ENCODE measurements at places on chromosomes 6 and 20. TPM values are rescaled to one million over a fixed set of nuclear protein-coding genes. Genes with fewer than 3 reads are reported as not detected.

The KIAA1755 gene
- 2.0 TPM for total RNA-seq

The LAMP5 gene
- total RNA-seq: 0.26 TPM

The GPR63 gene
- 0.11 TPM for total RNA-seq

The VARS1 gene
- total RNA-seq: 38.3 TPM

The L3MBTL3 gene
- total RNA-seq: 8.9 TPM

The PHACTR3 gene
- not detected for total RNA-seq
